Hepatocyte (in vitro differentiated cells): ENCODE measurements at places on chromosomes 5 and 9. TPM values are rescaled to one million over a fixed set of nuclear protein-coding genes. Genes with fewer than 3 reads are reported as not detected.

TMEM174 gene
- polyA plus RNA-seq: not detected in 2 replicates

CDO1 gene
- polyA plus RNA-seq: 8.4 and 17.5 TPM in 2 replicates

GRCh38 chr5:16312785-16313184 is 133.2 kb upstream of the MARCHF11 start:
- no peak overlapping the region for H3K4me3 ChIP-seq
- no peaks in the 10 kb centered on the region for H3K4me1 ChIP-seq
- H3K27ac ChIP-seq: no peak overlapping the region
- no peaks in the 10 kb centered on the region for H3K27me3 ChIP-seq

DNA sequence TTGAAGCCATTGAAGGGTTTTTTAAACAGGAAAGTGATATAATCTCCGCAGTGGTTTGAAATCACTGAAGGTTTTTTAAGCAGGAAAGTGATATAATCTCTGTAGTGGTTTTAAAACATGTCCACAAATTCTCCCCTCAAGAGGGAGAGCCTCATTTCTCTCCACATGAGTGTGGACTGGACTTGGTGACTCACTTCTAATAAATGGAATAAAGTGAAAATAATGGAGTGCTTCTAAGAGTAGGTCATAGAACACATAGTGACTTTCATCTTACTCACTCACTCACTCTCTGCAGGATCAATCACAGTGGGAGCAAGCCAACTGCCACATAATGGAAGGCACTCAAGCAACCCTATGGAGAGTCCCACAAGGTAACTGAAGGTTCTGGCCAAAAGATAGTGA is 12.0 kb downstream of the CTNNAL1 start:
- no peaks in the 10 kb centered on the region for H3K4me1 ChIP-seq
- H3K27ac ChIP-seq: no peak overlapping the region
- no peak for DNase-seq
- H3K36me3 ChIP-seq: no peaks in the 10 kb centered on the region

GRCh38 chr9:101376111-101376848 is 8.5 kb downstream of the BAAT start:
- no peaks in the 10 kb centered on the region for H3K27me3 ChIP-seq
- H3K4me1 ChIP-seq: no peaks in the 10 kb centered on the region
- H3K4me3 ChIP-seq: no peak overlapping the region
- no peak overlapping the region for H3K27ac ChIP-seq

DNA sequence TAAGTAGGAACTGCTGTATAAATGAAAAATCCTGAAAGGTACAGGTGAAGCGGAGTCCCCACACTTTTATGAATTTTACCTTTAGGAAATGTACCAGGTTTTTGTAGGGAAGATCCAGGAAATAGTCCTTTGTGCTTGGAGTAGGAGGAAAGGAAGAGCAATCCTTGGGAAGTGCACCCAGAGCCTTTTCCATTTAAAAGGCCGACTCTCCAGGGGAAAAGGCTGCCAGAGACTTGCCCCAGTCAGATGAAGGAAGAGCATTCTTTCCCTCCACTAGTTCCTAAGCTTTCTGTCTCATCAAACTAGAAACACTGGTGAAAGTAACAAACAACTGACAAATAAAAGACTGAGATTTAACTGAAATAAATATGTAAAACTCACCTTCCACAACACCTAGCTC is 779.4 kb upstream of the CDH6 start:
- no peaks in the 10 kb centered on the region for H3K36me3 ChIP-seq
- H3K4me1 ChIP-seq: no peaks in the 10 kb centered on the region
- no peak overlapping the region for H3K27ac ChIP-seq
- no peak overlapping the region for H3K4me3 ChIP-seq
